ENCODE measurements at places on chromosomes 4 and X. TPM values are rescaled to one million over a fixed set of nuclear protein-coding genes. Genes with fewer than 3 reads are reported as not detected.

Gene GAGE2A
- total RNA-seq, result not detected

- DNase-seq, result no peak
Observed at GRCh38 chr4:1873291-1873690, 2.1 kb downstream of the NSD2 start.

- no peak for DNase-seq
Observed at GRCh38 chr4:77110730-77111129, 34.9 kb upstream of the CCNI start.

Gene PABPC5
- 1.6 TPM for total RNA-seq

GRCh38 chrX:122135070-122135469 lies 1049.0 kb upstream of the GRIA3 start:
- DNase-seq, result no peak

GRCh38 chrX:129781134-129781672 lies 1.5 kb downstream of the SASH3 start:
- DNase-seq, result no peak

Gene LDB2
- 63.3 TPM for total RNA-seq

DNA sequence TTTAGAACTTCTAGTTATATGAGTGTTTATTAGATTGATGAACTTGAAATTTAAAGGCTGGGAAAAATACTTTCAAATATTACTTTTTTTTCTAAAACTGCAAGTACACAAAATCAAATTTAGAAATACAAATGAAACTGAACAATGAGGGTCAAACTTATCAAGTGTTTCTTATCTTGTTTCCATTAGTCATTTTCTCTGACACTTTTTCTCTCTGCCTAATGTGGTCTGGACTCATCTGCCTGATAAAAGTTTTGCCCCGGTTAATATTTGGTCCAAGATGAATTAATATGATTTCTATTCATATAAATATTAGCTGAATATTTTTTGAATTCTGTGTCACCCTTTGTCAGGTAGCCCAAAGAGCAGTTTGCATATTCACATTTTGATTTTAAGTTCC lies 8.7 kb upstream of the HPGDS start:
- DNase-seq, result no peak

DNA sequence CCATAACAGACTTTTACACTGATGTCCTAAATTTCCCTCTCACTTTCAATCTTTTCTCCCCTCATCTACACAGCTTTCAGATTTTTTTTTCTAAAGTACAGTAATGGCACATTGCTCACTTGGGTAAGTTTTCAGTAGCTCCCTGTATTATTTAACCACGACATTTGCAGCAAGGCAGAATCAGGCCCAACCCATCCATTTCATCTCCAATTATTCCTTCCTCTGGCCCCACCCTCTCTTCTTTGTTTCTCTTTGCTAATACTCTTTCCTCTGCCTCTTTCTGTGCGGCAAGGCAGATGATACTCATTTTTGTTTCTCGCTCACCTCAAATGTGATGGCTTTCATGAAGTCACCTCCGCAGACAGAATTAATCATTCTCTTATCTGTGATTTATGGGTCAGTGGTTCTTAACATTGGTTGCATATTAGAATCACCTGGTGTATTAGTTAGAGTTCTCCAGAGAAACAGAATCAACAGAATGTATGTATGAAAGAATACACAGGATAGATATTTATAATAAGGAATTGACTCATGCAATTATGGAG lies 43.4 kb upstream of the GATB start:
- DNase-seq, result no peak

DNA sequence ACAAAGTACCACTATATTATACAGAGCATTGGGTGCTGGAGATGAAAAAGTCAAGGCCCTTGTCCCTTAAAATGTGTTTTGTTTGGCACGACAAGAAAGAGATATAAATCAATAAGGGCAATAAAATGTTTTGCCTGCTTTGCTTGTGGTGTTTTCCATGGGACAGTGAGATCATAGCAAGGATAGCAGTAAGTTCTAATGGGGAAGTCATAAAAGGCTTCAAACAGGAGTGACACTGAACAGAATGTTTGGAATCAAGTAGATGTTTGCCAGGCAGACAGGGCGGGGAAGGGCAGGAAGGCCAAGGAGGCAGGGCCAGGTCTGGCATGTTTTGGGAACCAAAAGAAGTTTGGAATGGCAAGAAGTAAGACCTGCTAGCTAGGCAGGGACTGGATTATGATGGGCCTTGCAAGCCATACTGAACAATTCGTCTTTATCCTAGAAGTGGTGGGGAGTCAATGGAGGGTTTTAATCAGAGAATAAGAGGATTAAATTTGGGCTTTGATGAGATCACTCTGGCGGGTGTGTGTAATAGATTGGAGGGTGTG lies 16.4 kb downstream of the FGF2 start:
- DNase-seq, result no peak

- no peak for DNase-seq
Observed at GRCh38 chrX:140715787-140716186, 6.2 kb downstream of the LINC00632 start.

GRCh38 chr4:12723849-12724447 lies 760.2 kb downstream of the RAB28 start:
- no peak for DNase-seq

GRCh38 chrX:121781991-121782390 lies 734.6 kb downstream of the GLUD2 start:
- DNase-seq, result no peak

Gene PDE6B
- 15.1 TPM for total RNA-seq

GRCh38 chr4:48197643-48198237 lies 63.7 kb upstream of the TXK start:
- DNase-seq, result no peak

- no peak for DNase-seq
Observed at GRCh38 chrX:140509468-140510305, 4.8 kb upstream of the SOX3 start.

DNA sequence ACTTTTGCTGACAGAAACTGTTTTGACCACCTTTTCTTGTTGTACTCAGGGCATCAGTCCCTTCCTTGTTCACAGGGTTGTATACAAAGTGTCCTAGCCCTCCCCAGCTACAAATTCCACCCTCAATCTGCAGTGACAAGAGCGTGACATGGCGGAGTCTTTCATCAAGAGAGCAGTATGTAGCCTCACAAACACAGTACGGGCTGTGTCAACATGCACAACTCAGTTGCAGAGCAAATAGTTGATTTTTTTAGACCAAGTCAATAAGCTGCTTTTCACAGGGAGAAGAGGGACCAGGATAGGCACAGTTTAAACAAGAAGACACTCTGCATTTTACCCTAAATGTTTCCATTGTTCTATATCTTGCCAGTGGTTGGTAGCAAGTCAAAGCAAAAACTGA lies 8.6 kb upstream of the HS6ST2 start:
- no peak for DNase-seq

DNA sequence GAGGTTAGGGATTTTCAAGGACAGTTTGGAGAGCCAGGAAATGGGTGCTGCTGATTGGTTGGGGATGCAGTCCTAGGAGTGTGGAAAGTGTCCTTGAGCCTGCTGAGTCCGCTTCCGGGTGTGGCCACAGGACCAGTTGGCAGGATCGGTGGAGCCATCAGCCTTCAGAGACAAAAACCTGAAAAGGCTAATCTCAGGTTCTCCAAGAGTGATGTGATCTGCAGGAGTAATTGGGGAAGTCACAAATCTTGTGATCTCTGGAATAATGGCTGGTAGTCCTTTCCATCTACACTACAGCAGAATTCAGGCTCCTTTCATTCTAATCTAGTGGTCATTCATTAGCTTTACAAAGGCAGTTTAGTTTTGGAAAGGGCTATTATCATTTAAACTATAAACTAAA lies 55.9 kb upstream of the BMP2K start:
- DNase-seq, result no peak

GRCh38 chrX:45758319-45758718 lies 557.6 kb upstream of the DIPK2B start:
- DNase-seq, result no peak

- no peak for DNase-seq
Observed at GRCh38 chr4:4607336-4608213, 65.7 kb upstream of the STX18 start.

All from ureter (tissue), 1 donor.